Stimulated activated CD8-positive, alpha-beta memory T cell treated with anti-CD3 and anti-CD28 coated beads, Interleukin-2, amount 100 ng/mL, for 48 hours (primary cell): ENCODE measurements at places on chromosomes 3 and 15.

DNA sequence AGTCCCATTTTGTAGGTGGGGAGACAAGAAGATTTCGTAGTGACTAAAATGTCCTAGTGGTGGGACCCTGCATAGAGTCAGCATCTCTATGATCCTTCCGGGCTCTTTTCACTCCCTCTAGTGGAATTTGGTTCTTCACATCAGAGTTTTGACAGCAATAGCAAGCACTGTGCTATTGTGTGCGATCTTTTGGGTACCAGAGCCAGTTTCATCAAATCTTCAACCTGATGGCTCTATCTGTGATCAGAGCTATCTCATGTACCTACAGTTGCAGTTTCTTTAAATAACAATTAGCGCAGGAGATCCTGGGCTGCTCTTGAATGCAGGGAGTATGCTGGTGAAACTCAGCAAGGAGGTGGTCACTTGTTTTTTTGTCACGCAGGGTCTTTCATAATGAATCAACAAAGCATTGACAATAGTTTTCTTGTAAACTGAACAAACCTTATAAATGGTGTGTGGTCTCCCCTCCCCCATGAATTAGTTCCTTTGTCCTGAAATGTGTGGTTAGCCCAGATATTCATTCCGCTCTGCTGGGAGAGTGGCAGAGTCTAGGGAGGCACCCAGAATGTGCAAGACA is 257.2 kb upstream of the SOX2 start:
- DNase-seq = no peak

GRCh38 chr3:189683546-189684255 is 52.5 kb downstream of the TP63 start:
- no peak for DNase-seq

DNA sequence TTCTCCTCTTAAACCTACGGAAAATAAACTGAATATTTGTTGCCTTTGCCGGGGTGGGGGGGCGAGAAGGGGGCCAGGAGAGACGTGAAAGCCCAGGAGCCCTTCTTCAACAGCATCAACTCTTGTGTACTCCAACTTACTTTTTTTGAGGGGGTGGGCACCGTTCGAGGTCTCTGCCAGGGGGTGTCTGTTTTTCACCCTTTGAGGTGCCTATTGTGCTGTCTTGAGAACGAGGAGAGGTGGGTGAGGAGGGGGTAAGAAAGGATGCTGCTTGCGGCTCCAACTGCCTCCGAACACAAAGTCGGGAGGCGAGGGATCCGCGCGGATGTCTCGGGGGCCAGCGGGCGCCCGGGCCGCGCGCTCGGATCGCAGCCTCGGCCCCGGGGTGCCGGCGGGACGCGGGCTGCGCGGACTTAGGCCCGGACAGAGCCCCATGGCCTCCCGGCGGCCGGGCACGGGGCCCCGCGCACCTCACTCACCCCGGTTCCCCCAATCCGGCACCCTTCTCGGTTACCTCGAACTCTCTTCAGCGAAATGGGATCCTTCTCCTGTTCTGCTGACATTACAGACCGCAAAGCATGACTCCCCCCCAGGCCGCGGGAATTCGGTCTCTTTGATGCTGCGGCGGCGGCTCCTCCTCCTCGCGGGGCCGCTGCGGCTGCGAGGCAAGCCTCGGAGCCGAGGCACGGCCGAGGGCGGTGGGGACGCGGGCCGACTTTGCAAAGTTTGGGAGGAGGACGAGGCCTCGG is 650 bp downstream of the PYGO1 start:
- DNase-seq = no peak

GRCh38 chr15:63456258-63456657 is 48.1 kb upstream of the USP3 start:
- DNase-seq = no peak

GRCh38 chr15:61229883-61230180 is 730 bp upstream of the RORA start:
- no peak for DNase-seq

- peak; percentile 21 for DNase-seq
These were observed 7.4 kb upstream of the U2SURP start for GRCh38 chr3:142993958-142994442.

DNA sequence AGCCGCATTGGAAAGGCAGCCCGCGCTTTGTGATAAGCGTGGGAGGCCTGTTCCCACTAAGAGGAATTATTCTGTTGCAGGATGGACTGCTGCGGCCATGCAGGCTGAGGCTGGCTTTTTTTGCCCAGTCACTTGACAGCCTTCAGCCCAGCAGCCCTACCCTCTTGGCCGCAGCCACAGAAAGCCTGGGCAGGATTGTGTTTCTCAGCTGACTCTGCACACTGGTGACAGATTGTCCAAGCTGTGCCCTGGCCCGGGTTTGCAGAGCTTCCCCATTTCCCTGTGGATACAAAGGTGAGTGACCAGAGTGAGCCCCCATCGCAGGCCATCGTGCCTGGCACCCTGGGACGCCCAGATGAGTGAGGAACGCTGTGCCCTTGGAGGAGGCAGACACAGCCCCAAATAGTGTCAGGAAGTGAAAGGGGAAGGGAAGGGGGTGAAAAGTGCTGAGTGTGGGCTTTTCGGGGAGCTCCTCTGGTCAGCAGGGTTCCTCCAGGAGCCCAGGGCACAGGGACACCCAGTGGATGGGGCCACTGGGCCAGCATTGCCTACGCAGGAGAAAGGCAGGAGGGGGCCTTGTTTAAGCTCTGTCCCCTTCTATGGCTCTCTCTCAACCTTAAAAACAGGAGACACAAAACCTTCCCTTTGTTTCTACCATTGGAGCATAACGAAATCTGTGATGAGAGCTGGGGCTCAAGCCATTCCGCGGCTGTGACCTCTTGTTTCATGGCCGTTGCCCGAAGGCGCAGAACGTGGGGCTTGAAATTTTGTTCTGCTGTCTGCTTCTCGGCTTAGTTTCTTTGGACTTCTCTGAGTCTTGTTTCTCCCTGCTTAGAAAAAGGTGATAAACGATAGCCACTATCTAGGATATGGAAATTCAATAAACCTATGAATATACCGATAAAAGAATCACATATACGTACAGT is 91.5 kb upstream of the MEF2A start:
- DNase-seq = no peak

DNA sequence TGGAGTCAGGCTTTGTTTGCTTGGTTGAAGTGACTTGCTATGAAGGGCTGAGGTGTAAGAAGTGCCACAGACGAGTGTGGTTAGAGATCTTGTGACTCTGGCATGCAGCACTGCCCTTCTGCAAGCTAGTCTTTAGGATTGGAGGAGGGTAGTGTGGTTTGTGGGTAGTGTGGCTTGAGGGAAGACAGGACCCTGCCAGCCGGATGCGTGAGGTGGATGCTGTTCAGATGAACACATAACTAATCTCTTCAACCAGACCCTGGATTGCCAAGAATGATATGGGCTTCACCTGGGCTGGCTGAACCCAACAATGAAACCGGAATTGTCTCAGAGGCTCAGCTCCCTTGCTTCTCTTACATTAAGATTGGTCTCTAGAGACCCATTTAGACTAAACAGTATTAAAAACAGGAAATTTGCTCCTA is 32.7 kb downstream of the STARD9 start:
- DNase-seq = peak; percentile 19

- DNase-seq = no peak
These were observed 10.9 kb upstream of the CD200 start for GRCh38 chr3:112321867-112322652.

GRCh38 chr3:98099848-98100247 is 12.9 kb downstream of the OR5AC2 start:
- DNase-seq = no peak

DNA sequence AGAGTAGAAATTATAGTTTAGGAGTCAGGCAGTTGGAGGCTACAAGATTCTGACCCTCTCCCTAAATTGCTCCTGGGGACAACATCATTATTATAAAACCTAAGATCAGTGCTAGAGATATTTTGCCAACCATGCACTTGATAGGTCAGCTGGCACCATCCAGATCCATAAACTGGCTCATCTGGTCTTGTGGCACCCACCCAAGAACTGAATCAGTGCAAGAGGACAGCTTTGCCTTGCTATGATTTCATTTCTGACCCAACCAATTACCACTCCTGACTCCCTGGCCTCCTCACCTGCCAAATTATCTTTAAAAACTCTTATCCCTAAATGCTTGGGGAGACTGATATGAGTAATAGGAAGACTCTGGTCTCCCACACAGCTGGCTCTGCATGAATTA is 461.1 kb upstream of the TGFBR2 start:
- DNase-seq = no peak

- no peak for DNase-seq
These were observed 21.0 kb upstream of the PLXNA1 start for GRCh38 chr3:126961791-126962461.

DNA sequence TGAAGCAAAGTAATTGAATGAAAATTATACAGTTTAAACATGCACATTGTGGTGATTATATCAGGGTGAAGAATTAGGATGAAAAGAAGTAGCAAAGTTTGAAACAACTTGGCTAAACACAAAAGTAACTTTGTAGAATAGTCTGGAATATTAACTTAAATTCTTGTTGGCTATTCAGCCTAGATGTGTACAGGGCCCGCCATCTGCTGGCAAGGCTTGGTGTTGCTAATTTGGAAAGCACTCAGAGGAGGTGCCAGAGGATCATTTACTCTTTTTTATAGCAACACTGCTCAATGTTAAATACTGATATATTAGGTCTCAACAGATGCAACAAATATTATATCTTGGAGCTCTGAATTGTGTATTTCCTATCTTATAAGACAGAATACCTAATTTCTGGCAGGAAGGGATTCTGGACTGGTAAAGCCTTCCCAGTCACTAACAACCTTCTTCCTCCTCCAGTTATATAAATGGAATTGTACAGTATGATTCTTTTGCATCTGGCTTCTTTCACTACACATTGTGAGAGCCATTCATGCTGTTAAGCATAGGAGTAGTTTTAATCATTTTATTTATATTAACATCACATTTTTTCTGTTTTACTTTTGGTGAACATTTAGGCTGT is 36.1 kb downstream of the TTC23 start:
- peak; percentile 48 for DNase-seq

DNA sequence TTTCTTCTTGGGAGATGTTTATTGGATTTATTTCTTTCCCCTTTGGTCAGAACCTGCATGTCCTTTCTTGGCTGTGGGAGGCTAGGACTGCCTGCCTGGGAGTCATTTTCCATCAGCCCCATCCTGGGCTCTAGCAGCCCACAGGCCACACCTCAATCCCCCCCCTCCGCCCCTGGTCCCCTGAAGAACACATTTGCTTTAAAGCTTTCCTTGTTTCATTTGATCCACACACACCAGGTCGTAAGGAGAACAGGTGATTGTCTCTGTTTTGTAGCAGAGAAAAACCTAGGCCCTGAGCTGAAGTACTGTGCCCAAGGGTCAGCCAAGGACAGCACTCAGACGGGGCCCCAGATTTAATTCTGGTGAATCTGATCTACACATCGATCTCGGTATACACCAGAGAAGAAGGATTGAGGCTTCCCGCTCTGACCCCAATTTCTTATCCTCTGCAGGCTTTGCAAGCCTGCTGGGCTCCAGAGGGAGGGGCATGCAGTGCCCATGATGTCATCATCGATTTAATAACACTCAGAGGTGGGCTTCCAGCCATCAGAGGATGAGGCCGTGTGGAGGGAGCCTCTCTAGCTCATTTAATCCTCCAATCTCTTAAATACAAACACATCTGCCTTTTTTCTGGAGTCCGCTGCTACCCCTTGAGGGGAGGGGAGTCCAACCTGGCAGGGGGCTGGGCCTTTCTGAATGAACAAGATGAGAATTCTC is 1.7 kb upstream of the CLN6 start:
- DNase-seq = no peak

DNA sequence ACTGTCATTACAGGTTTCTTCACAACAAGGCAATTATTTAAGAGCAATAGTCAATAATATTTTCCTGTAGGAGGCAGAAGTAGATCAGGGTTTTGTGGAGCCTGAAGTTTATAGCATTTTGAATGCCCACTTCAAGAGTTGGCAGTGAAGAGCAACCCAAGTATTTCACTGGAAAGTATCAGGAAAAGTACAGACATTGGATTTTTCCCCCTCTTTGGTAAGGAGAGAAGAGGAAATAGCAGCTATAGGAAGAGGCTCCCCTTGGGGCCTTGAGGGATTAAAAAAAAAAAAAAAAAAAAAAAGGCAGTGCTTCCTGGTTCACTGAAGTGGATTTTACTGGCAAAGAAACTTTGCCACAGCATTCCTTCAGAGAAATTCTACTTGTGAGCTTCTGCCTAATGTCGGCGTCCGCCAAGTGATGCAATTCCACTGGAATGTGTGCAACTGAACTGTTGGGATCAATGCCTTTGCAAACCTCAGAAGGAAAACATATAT is 5.7 kb upstream of the CNTN6 start:
- DNase-seq = no peak

DNA sequence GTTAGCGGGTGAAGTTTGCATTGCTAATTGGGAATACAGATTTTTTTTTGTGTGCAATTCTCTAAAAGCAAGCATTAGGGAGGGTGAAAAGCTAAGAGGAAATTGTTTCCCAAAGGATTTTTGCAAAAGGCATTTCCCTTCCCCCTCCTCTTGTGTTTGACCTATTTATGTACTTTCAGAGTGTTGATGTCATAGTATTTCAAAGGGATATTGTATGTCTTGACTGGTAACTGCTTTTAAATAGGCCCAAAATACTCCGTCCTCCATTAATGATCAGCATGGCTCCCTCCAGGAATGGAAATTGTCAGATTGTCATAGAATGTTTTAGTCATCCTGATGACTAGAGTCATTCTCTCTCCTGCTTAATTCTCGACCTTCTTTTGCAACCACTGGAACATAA is 32.4 kb downstream of the TRIM71 start:
- no peak for DNase-seq
